ENCODE measurements at places on chromosomes 4 and X.

DNA sequence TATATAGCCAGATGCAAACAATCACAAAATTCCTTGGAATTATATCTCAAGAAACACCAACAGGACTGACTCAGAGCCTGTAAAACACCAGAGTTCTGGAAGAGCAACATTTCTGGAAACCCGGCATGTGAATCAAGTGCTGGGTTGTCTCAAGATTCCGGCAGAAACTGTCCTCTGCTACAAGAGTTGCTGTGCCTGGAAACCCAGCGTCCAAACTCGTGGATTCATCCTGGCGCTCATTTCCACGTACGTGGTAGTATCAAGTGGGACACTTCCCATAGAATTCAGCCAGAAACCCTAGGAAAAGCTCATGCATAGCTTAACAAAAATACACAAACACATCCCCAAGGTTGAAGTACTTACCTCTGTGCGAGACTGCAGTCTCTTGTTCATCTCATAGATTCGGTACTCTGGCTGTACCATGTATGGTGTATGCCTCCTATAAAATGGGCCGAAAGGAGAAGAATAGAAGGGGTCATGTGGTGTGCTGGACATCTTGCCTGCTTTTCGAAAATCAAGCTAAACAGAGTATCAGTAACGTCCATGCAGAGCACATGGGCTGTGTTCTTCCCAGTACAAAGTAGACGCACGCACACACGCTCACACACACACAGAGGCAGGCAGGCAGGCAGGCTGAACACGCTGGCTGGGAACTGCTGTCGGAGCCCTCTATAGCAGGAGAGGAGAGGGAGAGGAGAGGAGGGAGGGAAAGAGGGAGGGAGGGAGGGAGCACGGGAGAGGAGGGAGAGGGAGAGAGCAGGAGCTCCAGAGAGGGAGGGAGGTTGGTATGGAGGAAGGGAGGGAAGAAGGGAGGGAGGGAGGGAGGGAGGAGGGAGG, at the start of gene LDB2:
Gene LDB2 (minus strand): TSS at position 655 of the 837 bp plus-strand sequence.
- DNase-seq: no peak

- DNase-seq: no peak
Observed at GRCh38 chr4:31141832-31142142, 421.6 kb downstream of the PCDH7 start.

DNA sequence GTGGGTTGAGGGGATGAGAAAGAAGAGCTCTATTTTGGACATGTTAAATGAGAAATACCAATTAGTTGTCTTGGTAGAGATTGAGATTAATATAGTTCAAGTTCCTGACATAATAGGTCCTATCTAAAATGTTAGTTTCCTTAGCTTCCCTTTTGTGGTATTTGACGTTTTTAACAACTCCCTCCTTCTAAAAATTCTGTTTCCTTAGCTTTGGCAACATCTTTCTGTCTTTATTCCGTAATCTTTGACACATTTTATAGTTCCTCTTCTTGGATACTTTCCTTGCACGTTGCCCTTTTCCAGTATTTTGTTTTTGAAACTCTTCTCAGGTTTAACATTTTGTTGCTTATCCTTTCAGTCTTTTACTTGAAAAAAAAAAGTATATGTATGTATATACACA, 36.9 kb downstream of the LAMTOR3 start:
- DNase-seq: no peak

DNA sequence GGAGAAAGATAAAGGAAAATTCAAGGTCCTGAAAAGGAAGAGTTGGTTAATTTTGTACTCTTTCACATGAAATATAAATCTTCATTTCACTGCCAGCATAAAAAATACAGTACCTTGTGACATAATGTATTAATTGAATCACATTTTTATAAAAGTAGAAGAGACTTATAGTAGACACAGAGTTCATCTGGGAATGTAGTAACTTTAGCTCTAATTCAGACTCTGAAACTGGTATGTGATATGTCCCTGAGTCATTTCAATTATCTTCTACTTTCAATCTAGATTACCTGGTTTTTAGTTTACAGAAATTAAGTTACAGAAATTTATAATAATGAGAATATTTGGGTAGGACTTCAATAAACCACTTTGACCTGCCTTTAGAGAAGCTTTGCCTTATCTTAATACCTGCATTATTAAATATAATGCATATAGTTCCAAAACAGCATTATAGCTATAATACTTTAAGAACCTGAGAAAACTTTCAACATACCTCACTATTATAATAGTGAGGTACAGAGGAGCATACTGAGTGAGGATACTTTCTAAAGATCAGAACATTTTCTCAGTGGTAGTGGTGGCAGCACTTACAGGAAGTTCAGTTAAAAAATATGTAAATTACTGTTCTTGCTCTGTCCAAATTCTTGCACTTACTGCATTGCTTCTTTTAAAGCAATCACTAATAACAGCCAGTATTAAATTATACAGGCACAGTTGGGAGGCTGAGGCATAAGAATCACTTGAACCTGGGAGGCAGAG, 11.2 kb downstream of the NEK1 start:
- no peak for DNase-seq

DNA sequence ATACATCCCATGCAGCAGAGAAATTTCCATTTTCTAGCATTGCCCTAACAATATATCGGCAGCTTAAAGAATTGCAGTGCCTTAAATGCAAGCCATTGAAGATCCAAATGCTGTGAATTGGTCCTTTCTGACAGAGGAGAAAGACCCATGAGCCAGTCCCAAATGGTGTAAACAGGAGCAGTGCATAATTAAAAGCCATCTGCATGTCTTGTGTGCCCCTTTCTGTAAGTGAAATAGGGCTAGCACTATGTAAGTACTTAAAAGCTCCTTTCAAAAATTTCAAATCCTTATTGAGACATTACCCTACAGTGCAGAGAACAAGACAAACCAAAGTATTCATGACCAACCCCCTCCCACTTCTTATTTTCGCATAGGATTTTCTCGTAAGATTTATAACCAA, 108.7 kb upstream of the LCORL start:
- DNase-seq: no peak
